Activated T-helper 1 cell treated with anti-CD3 and anti-CD28 coated beads, Interleukin-12 subunit alpha, Interleukin-12 subunit beta, Interleukin-2, Interleukin-4 antibody, amounts not matched to agents 30 ng/mL and 10 ng/mL and 1 ng/mL, durations not matched to agents 14 hours and 24 hours and 36 hours (primary cell): ENCODE measurements at places on chromosomes 5 and 9.

- DNase-seq: no peak
These were observed 189.5 kb downstream of the SEMA5A start for GRCh38 chr5:9356351-9356825.

- no peak for DNase-seq
These were observed 55.5 kb downstream of the MYO10 start for GRCh38 chr5:16880547-16880946.

DNA sequence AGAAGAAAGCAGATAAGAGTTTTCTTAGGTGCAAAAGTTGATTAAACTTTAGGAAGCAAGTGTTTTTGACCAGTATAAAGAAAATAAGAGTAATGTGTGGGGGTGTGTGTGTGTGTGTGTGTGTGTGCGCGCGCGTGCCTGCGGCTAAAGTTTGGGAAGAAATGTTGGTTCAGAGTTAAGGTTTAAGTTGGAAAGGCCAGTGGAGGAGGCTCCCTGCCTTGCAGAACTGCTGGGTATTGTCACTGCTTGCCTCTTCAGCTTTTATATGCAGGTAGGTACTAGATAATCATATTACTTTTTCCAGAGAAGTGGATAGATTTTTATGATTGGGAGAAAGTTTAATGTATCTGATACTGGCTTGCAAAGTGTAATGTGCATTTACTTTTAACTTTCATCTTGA is 2.0 kb downstream of the PIK3R1 start:
- no peak for DNase-seq

- DNase-seq: no peak
These were observed 355.6 kb downstream of the TAF11L14 start for GRCh38 chr5:17989567-17990563.

DNA sequence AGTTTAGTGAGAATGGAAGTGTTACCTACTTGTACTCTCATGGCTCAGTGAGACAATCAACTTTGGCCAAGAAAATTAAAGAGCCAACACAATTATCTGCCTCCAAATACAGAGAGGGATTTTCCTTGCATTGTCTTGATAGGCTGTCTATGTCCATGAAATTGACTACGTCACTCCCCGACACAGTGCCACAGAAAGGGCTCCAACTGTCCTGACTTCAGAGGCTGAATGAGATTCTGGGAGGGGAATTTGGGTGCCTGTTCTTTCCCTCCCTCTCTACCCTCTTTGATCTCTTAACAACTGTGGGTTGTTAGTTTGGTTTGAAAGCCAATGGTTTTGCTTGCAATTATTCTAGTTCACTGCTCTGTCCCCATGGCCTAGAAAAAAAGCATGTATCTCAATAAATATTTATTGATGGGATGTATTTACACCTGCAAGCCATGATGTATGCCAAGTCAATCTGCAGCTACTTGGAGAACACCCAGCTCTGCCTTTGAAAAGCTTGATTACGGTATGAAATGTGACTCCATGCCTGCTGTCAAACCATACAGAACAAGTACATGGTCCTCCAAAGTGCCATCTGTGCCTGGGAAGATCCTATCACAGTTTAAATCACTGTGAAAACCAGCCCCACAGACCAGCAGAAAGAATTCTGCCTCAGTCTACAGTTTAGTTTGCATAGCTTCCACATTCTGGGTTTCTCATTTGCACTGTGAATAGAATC is 37.3 kb downstream of the CAPSL start:
- DNase-seq: no peak
